WTC11 (cell line): ENCODE measurements at places on chromosomes 2 and 18. TPM values are rescaled to one million over a fixed set of nuclear protein-coding genes. Genes with fewer than 3 reads are reported as not detected.

- H3K27me3 ChIP-seq: no peaks in the 10 kb centered on the region
- H3K36me3 ChIP-seq: no peaks in the 10 kb centered on the region
- H3K27ac ChIP-seq: no peak overlapping the region
- H3K4me1 ChIP-seq: no peaks in the 10 kb centered on the region
Observed at GRCh38 chr2:126786765-126787164, 111.9 kb upstream of the TEX51 start.

DNA sequence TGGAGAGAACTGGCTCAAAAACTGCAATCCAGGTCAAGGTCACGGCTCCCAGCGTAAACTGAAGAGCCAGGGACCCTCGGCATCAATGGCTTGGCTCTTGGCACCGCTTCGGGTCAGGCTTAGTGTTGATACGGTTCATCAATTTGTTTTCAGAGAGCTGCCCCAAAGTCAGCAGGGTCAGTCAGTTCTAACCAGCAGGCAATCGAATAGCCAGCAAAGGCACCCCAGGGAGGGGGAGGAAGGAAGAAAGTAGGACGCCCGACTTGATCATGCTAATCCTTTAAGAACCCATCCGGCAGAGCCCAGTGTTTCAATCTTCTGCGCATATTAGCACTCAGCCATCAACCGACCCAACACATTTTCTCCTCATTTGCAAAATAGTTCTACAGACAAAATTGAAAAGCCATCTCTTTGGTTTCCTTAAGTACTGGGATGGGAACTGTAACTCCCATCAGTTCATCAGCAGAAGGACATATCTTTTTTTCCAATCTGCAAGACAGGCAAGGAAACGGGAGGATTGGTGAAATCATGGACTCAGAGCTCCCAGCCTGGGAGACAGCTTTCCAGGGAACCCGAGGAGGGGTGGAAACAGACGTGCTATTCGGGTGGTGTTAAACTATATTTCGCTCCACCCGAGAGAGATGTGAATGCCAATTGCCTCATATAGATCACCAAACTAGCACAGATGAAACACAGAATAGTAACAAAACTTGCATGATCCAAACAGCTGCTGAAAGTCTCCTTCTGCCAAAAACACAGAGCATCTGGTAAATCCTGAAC, 40.7 kb upstream of the CABLES1 start:
- DNase-seq: no peak
- peaks cover 17% of the 10 kb centered on the region for H3K4me1 ChIP-seq
- H3K36me3 ChIP-seq: no peaks in the 10 kb centered on the region
- H3K27me3 ChIP-seq: peaks cover 8% of the 10 kb centered on the region; the same call in 1 of the 2 replicates
- H3K4me3 ChIP-seq: peak overlapping the region; percentile 20; the same call in 1 of the 2 replicates
- peak overlapping the region; percentile 75 for H3K27ac ChIP-seq

- no peaks in the 10 kb centered on the region for H3K36me3 ChIP-seq
- DNase-seq: no peak
- no peaks in the 10 kb centered on the region for H3K27me3 ChIP-seq
- no peak overlapping the region for H3K27ac ChIP-seq
- H3K4me3 ChIP-seq: no peak overlapping the region
Observed at GRCh38 chr2:14901737-14902136, 269.2 kb downstream of the LRATD1 start.

DNA sequence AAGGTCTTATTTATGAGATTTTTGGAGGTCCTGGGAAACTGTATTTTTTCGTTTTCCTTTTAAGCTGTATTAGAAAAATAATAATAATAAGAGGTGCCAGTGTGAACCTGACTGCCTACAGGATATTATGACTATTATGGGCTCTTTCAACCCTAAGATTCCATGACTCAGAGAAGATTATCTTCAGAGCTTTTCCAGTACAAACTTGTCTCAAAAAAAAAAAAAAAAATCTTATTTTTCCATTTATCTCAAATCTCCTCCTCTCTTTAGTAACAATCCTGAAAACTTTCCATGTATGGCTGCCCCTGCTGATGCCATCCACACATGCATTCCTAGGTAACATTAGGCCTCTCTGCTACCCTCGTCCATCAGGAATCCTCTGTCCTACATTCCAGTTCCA, 36.7 kb upstream of the RPE start:
- H3K27ac ChIP-seq: no peak overlapping the region
- no peak overlapping the region for H3K4me3 ChIP-seq
- H3K27me3 ChIP-seq: peaks cover 34% of the 10 kb centered on the region

DNA sequence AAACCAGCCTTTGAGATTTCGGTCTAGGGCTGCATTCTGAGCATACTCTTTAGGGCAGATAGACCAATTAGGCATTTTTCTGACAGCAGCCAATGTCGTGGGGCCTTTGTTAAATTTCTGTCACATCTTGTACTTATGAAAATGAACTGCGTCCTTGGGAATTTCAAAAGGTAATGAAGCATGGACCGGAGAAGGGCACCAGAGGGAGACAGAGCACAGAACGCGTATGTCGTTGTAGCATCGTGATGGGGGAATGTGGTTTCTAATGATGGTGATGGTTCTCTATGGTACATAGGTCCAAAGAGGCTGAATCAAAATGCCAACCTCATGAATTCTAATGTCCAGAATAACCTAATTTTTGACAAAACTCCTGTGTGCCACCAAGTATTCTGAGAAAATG, 483.9 kb upstream of the CRIM1 start:
- H3K27me3 ChIP-seq: no peaks in the 10 kb centered on the region
- no peak for DNase-seq
- H3K36me3 ChIP-seq: no peaks in the 10 kb centered on the region
- no peak overlapping the region for H3K4me3 ChIP-seq
- H3K4me1 ChIP-seq: 0 out of 2 replicates have a peak, but pooled peaks cover 3% of the 10 kb centered on the region
- H3K27ac ChIP-seq: no peak overlapping the region

GRCh38 chr2:8312861-8313830, 368.7 kb upstream of the ID2 start:
- H3K36me3 ChIP-seq: no peaks in the 10 kb centered on the region
- peaks cover 14% of the 10 kb centered on the region for H3K4me1 ChIP-seq
- H3K27ac ChIP-seq: no peak overlapping the region
- no peaks in the 10 kb centered on the region for H3K27me3 ChIP-seq
- DNase-seq: no peak

Gene RND3
- 50.6 to 64.4 TPM (median 55.8 TPM) in 3 replicates for total RNA-seq

Gene TBR1
- total RNA-seq: not detected in 3 replicates
